Myocyte (in vitro differentiated cells): ENCODE measurements at places on chromosomes 1 and 21.

GRCh38 chr21:27206368-27206982, 239.6 kb upstream of the ADAMTS5 start:
- peak; percentile 80 for DNase-seq

- no peak for DNase-seq
Measured at GRCh38 chr1:20202166-20202565, 15.8 kb upstream of the PLA2G2C start.

GRCh38 chr1:29327223-29327935, 91.1 kb downstream of the PTPRU start:
- DNase-seq = no peak

- DNase-seq = peak; percentile 45
Measured at GRCh38 chr1:211639475-211640300, 35.7 kb downstream of the NEK2 start.

DNA sequence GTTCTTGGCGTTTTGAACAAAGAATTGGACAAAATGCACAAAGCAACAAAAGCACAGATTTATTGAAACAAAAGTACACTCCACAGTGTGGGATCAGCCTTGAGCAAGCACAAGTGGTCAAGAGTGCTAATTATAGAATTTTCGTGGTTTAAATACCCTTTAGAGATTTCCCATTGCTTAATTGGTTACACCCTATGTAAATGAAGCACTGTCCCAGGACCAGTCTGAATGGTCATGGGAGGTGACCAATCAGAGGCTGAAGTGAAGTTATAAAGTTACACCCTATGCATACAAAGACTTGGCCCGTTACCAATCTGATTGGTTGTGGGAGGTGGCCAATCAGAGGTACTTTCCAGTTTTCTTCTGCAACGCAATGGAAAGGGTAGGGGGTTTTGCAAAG, 223.6 kb downstream of the CENPF start:
- DNase-seq = no peak

DNA sequence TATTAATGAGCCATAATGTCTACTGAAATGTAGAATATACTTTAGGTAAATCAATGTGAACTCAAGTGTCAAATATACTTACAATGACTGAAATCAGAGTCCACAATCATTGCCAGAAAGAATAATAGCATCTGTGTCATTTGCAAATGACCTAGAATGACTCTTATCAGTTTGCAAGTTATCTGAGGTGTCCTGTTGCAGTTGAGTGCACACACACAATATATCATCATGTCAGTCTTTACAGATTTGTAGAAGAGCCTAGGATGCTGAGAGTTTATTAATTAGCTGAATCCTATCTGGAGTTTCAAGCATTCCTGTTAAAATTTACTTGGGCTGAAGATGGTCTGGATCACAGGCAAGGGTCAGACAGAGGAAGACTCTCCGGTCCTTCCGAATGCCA, 324.0 kb upstream of the GREM2 start:
- DNase-seq = no peak

GRCh38 chr1:112889052-112889768, 66.8 kb downstream of the SLC16A1 start:
- no peak for DNase-seq

DNA sequence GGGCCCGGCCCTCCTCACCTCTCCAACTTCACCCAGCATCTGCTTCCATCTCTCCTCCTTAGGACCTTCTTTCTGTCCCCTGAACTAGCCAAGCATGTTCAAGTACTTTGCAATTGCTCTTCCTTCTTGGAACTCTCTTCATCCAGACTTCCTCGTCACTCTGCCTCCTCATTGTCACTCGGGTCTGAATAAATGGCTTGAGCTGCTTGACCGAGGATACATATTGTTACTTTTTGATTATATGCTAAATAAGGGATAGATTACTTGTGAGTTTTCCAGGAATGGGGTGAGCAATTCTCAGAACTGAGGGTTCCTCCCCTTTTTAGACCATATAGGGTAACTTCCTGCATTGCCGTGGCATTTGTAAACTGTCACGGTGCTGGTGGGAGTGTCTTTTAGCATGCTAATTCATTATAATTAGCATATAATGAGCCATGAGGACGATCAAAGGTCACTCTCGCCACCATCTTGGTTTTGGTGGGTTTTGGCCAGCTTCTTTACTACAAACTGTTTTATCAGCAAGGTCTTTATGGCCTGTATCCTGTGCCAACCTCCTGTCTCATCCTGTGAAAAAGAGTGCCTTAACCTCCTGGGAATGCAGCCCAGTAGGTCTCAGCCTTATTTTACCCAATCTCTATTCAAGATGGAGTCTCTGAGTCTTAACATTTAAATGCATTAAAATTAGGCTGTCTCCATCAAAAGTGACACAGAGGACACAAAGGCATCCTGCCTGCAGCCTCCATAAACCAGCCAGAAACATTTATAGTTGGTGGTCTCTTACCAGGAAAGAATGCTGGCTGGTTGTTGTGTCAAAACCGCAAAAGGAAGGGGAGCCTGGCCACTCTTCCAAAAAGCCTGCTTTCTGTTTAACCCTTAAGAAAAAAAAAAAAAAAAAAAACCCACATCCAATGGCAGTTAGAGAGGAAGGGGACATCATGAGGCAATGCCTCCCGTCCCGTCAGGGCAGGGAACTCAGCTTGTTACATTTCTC, 179.3 kb downstream of the KAZN start:
- no peak for DNase-seq

GRCh38 chr21:44253832-44254710, 7.6 kb downstream of the DNMT3L start:
- no peak for DNase-seq
